ENCODE measurements at places on chromosomes 5 and 9.
A peak's percentile ranks its signal among the peaks of the same experiment; 100 is the strongest.

- DNase-seq: no peak
These were observed 158.6 kb upstream of the ARRDC3 start for GRCh38 chr5:91541696-91542095.

DNA sequence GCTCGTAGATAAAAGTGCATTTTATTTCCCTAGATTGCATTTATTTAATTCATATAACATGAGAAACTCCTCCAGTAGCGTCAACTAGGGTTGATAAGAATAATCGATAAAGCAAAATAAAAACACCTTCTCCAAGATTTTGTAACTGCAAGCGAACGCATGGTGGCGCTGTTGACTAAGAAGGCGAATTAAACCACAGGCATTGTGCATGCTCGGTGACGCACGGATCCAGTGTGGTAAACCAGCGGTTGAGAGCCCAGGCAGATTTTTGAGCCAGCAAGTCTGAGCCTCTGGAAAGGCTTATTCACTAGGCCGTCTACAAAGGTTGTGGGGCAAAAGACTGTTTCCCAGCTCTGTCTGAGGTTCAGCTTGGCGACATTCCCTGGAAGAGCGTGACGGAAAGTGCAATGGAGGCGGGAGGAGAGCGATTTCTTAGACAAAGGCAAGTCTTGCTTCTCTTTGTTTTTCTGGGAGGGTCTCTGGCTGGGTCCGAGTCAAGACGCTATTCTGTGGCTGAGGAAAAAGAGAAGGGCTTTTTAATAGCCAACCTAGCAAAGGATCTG is at the start of gene PCDHB3:
TSS of gene PCDHB3 (plus strand) at position 231 of the 563 bp plus-strand sequence. CDS start at position 408, 177 bp downstream.
- peak; percentile 73 for DNase-seq

DNA sequence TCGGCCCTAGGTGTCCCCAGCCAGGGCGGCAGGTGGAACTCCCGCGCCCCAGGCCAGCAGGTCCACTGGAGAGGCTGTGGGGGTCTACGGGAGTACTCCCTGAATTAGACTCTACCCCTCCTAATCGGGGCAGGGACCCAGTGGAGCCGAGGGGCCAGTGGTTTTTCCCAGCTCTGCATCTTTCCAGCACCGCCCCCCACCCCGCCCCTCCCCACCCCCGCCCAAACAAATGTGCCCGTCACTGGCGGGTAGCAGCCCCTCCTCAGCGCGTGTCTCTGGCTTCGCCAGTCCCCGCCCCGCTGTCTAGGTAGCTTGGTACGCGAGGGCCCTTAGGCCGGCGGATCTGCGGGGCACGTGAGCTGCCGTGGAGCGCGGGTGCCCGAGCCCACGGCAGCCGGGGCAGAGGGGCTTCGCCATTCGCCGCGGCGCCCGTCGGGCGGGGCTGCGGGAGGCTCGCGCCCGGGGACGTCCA is 7.0 kb downstream of the UNC5A start:
- peak; percentile 94 for DNase-seq

DNA sequence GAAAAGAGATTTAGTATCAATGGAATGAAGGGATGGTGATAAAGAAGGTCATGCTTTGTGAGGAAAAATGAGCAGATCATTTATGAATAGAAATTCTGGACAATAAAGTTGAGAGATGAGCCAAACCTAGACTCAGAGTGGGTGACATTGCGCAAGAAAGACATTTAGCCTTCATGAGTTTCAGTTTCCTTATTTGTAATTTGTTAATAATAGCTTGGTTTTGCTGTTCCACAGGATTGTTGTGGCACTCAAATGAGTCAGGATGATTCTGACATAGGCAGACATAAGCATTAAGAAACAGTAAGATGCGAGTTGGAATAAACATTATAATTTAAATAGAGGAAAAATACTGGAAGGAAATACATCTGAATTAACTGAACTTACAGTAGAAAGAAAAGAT is 34.8 kb downstream of the ITGA2 start:
- DNase-seq: no peak

DNA sequence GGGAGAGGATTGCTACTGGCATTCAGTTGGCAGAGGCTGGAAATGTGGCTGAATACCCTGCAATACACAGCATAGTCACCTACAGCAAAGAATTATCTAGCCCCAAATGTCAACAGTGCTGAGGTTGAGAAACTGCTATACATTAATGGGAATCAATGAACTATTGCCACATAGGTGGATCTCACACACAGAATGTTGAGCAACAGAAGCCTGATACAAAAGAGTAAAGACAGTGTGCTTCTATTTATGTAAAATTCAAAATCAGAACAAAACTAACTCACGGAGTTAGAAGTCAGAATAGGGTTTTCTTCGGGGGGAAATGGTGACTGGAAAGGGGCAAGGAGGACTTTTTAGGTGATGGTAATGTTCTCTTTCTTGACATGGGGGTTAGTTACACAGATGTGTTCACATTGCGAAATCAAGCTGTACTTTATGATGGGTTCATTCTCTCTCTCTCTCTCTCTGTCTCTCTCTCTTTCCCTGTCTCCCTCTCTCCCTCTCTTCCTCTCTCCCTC is 45.7 kb upstream of the PANK3 start:
- no peak for DNase-seq

DNA sequence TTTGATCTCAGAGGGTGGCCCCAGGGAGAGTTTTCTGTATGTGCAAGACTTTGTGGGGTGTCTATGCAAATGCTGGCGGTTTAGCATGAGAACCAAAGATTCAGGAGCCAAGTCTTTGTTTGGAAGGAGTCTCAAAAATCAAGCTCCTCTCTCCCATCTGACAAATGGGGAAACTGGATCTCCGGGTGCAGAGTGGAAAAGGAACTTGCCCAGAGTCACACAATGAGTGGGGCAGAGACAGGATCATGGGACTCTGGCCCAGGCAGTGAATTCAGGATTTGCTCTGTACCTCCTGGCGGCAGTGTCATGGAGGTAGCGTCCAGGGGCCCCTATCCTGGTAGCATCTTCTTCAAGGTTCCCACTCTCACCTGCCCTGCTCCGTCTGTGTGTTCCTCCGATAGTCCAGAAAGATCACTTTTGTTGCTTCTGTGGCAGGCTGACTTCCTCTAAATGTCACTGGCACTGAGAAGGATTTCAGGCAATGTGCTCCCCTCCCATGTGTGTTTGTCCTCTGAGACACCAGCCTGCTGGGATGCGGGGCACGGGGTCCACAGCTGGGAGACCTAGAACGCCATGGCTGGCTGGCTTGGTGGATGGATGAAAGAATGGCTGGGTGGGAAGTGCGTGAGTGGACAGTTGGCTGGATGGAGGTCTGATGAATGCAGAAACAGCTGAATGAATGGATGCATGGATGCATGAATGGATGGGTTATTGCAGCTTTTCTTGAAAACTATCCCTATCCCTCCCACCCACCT is 3.6 kb downstream of the CCL19 start:
- DNase-seq: no peak

DNA sequence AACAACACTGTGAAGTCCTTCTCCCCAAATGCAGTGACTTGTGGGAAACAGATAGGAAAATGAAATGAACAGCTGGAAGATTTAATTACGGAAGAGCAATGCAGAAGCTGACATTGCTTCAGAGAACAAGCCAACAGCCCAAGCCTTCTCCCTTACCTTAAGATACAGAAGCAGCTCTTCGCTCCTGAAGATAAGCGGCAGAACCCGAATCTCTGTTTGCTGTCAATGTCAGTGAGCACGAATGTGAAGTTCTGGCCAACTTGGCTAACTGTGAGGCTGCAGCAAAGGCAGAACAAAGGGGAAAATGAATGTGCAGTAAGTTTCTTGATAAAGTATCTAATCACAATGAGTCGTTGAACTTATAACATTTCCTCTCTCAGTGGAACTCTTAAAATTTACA is 172.4 kb downstream of the DENND1A start:
- no peak for DNase-seq

GRCh38 chr5:116449458-116449857 is 125.2 kb downstream of the SEMA6A start:
- DNase-seq: no peak

DNA sequence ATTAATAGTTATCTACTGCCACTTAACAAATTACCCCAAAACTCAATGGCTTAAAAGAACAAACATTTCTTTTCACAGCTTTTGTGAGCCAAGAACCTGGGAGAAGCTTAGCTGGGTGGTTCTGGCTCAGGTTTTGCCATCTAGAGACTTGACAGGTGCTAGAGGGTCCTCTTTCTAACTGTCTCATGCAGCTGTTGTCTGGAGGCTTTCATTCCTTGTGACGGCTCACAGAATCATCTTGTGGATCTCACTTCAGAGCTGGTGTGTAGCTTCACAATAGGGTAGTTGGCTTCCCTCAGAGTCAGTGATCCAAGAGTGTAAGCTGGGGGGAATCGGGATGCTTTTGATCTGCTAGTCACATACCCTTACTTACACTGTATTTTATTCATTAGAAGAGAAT is 81.2 kb upstream of the APC start:
- DNase-seq: no peak

DNA sequence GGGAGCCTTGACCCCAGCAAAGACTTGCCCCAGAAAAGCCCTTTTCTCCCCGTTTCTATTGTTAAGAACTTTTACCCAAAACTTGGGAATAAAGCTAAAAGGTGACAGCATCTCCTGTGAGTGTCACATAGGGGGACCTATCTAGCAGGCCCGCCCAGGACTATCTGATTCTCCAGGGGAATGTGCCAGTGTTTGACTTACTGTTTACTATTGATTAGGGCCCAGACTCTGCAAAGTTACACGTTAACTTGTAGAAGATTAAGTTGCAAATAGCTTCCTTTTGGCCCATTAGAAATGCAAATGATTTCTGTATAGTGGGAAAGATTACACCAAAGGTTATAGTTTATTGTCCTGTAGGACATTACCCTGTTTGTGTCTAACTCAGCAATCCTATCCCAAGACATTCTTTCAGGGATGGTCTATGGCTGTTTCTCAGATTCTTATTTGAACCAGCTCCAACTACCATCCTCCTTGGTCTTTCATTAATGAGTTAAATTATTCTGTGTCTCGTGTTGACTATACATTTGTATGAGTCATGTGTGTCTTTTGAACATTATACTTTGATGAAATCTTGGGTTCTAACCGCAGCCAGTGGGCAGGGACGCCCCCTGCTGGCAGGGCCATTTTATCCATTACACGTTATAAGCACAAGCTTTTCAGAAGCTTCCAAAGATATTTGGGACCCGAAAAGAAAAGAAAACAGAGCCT is 60.7 kb downstream of the HRH2 start:
- DNase-seq: peak; percentile 66

DNA sequence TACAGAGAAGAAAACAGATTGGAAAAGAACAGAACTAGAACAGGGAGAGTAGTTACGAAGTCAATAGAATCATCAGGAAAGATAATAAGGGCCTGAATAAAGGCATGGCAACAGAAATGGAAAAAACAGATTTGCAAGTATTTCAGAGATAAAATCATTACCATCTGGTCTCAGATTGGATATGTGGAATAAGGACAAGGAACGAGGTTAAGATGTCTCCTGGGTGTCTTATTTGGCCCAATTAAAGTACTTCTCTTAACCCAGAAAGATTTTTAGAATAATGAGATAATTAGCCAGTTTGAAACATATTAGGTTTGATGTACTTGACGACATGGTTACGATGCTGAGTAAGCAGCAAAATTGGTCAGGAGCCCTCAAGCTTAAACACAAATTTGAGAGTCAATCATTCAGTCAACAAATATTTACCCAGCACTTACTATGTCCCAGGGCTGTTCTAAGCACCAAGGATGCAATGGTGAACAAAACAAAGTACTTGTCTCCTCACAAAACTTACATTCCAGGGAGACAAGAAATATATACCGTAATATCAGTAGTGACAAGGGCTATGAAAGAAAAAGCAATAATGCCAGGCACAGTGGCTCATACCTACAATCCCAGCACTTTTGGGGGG is 18.3 kb downstream of the RICTOR start:
- no peak for DNase-seq

DNA sequence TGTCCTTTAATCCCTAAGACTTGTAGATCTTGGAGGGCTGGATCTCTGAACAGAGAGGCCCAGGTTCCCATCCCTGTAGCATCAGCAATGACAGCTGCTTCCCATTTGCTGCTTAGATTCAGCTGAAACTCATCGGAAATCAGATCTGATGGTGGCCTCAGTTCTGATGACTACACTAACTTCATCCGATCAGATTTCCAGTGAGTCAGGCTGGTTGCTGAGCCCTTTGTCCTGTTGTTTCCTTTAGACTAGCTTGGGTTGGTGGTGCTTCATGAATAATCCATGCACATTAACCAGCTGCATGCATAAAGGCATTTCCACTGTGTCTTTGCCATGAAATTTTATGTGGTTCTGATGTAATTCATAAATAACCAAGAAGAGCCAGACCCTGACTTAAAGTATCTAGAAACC is 195.2 kb upstream of the TUT7 start:
- DNase-seq: no peak

GRCh38 chr5:18772475-18772874 is 1138.2 kb downstream of the TAF11L14 start:
- DNase-seq: no peak

DNA sequence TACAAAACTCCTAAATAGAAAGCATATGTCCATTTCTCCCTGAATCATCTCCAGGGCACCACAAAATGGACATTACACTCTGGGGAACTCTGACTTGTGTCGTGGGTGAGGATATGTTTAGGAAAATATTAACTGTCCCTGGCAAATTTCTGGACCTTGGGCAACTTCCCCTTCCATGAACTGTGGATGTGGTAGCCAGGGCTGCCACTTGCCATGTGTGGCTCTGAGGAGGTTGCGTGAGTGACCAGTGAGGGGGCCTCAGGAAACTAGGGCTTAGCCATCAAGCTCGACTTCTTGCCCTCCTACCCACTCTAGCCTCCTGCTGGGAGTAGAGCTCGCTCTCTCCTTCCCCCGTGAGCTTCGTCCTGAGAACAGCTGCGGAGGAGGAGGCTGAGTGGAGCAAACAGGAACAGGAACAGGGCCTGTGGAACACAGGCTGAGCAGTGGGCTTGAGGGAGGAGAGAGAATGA is 13.8 kb upstream of the STC2 start:
- DNase-seq: no peak

GRCh38 chr9:69675563-69675962 is 3.4 kb upstream of the APBA1 start:
- DNase-seq: no peak

- DNase-seq: no peak
These were observed 21.5 kb downstream of the TENT4A start for GRCh38 chr5:6734781-6735180.

DNA sequence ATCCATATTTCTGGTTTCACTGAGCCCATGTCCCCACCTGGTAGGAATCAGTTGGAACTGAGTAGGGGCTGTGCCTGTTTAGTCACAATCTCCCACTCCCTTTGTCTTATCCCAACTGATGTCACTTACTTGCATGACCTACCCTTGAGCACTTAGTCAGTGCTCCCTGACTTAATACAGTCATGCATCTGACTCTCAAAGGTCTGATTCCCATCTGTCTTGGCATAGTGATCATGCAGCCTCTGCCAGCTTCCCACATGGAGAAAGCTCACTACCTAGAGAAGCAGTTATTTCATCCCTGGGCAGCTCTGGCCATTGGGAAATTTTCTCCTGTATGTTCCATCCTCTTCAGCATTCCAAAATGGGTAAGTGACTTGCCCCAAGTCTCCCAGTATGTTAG is 24.8 kb downstream of the ABLIM3 start:
- no peak for DNase-seq

GRCh38 chr5:31754741-31755675 is 116.1 kb downstream of the PDZD2 start:
- DNase-seq: peak; percentile 45

GRCh38 chr9:33506626-33507370 is 17.3 kb upstream of the ANKRD18B start:
- DNase-seq: no peak

GRCh38 chr5:114237766-114238165 is 124.1 kb upstream of the KCNN2 start:
- DNase-seq: no peak

Data from H7 (cell line).